ENCODE measurements at places on chromosomes 6 and 20. TPM values are rescaled to one million over a fixed set of nuclear protein-coding genes. Genes with fewer than 3 reads are reported as not detected.

Gene ZKSCAN4
- polyA plus RNA-seq: 7.0 TPM

Gene CDYL
- 9.9 TPM for polyA plus RNA-seq

DNA sequence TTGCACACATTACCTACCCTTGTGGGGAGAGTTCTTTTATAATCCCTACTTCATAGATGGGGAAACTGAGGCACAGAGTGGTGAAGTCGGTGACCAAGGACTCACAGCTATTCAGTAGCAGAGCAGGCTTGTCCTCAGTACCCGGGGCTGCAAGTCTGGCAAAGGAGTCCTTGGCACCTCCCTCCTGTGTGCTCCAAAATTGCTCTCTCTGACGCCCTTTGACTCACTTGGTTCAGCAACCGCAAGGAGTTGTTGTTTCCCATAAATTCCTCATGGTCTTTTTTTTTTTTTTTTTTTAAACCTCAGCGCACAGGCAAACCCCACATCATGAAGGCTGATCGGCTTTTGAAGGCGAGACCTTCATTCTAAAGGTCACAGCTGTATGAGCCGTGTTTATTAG, 143.2 kb downstream of the CEBPB start:
- no peaks in the 10 kb centered on the region for H3K36me3 ChIP-seq
- H3K4me1 ChIP-seq: peaks cover 2% of the 10 kb centered on the region
- no peaks in the 10 kb centered on the region for H3K27me3 ChIP-seq
- DNase-seq: peak; percentile 62
- no peak overlapping the region for H3K27ac ChIP-seq

DNA sequence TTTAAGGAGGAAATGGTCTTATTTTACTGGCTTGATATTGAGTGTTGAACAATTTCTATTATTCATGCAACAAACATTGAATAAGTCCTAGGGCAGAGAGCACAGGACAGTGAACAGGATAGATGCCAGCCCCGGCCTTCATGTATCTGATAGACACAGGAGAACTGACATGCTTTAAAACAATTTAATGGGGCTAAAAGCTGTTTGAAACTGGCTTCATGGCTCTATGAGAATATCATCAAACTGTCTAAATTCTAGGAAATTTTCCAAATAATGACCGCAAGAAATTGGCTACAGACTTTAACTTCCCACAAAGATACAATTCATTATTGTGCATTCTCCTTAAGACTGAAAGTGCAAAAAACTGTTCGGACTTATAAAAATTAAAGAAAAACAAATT, 69.0 kb downstream of the ID4 start:
- no peaks in the 10 kb centered on the region for H3K27me3 ChIP-seq
- DNase-seq: no peak
- H3K27ac ChIP-seq: no peak overlapping the region

- peaks cover 3% of the 10 kb centered on the region for H3K4me1 ChIP-seq
- DNase-seq: no peak
- no peak overlapping the region for H3K27ac ChIP-seq
Observed at GRCh38 chr20:32292548-32292947, 15.1 kb downstream of the KIF3B start.

- DNase-seq: no peak
- no peak overlapping the region for H3K4me3 ChIP-seq
- no peaks in the 10 kb centered on the region for H3K4me1 ChIP-seq
- H3K36me3 ChIP-seq: no peaks in the 10 kb centered on the region
- no peaks in the 10 kb centered on the region for H3K27me3 ChIP-seq
Observed at GRCh38 chr6:10073341-10073740, 341.5 kb downstream of the TFAP2A start.

GRCh38 chr6:70739534-70739933, 71.9 kb downstream of the SMAP1 start:
- no peaks in the 10 kb centered on the region for H3K36me3 ChIP-seq
- H3K27ac ChIP-seq: no peak overlapping the region
- H3K27me3 ChIP-seq: no peaks in the 10 kb centered on the region
- no peak for DNase-seq
- no peak overlapping the region for H3K4me3 ChIP-seq

DNA sequence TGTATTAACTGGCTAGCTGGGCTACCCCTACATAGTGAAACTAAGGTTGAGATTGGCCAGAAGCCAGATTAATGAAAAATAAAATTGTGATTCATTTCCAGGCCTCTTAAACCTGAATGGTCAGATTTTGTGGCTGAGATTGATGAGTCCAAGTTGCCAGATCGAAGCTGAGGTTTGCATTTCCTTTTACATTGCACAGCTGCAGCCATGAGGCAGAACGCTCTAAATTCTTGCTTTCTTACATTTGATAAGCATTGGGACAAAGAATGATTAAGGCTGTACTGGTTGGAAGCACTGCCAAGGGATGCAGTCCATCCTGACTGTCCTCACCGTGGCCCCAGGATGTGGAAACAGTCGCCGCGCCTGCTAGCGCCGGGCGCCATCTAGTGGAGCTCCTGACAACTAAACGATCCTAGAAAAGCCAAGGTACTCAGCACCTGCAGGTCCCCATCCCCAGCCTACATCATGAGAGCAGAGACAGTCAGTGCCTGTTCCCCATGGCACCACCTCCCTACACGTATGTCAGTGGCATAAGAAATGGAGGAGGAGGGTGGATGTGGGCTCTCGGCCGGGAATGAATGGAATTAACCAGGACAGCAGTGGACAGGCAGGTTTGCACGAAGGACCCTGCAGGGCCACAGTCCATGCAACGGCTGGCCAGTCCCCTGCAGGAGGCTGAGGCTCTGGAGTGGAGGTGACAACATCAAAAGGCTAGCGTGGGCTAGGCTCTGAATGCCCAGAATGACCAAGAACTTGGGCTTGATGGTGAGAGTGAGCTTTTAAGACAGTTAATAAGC, 19.0 kb downstream of the PXDC1 start:
- no peak overlapping the region for H3K4me3 ChIP-seq
- no peaks in the 10 kb centered on the region for H3K27me3 ChIP-seq
- peak; percentile 77 for DNase-seq
- no peak overlapping the region for H3K27ac ChIP-seq

GRCh38 chr6:147821295-147821897, 312.9 kb downstream of the SAMD5 start:
- no peaks in the 10 kb centered on the region for H3K4me1 ChIP-seq
- H3K27ac ChIP-seq: no peak overlapping the region
- H3K27me3 ChIP-seq: no peaks in the 10 kb centered on the region
- DNase-seq: no peak
